ENCODE measurements at places on chromosomes 3 and 15.

GRCh38 chr15:78930577-78931388 is 14.1 kb downstream of the CTSH start:
- no peak for DNase-seq

GRCh38 chr15:65038836-65039235 is 6.4 kb upstream of the SLC51B start:
- DNase-seq, result no peak

DNA sequence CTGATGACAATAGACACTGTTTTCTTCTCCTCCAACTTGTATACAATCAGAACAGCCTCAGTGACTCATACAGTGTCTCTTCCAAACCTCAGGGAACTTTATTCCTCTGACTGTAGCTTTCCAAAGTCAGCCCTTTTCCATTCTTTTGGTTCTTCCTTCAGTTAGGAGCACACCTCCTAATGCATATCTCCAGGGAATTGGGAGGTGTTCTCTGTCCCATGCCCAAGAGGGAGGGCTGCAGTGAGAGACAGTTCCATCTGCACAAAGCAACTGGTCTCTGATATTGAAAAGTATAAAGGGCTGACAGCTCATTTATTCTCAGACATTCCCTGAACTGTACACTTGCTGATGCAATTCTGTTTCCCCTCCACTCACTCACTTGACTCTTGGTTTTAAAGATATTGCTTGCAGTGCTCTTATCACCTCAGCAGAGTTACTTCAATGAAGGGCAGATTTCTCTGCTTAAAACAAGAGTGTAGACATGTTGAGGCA is 337.8 kb upstream of the TBC1D5 start:
- no peak for DNase-seq

DNA sequence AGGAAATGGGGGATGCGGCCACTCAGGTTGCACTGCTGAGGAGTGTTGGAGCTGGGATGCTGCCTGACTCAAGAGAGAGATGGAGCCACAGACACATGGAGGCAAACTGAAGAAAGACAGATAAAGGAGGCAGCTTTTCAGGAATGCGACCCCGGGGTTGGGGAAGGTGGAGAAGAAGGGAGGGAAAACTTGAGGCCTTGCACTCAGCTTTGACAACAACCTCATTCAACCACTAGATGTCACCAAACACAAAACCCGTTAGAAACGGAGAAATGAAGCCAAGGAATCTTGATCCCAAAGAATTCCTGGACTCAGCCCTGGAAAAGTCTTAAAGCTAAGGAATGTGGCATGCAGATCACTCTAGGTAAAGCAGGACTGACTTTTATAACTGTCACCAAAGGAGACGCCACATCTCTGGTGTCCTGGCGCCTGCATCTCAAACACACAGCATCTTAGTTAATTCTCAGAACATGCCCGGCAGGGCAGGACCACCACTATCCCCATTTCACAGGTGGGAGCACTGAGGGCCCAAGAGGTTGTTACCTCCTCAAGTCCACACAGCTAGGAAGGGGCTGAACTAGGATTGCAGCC is 59.6 kb upstream of the LMCD1 start:
- DNase-seq, result no peak

- DNase-seq, result no peak
Observed at GRCh38 chr15:32867313-32867626, 149.5 kb downstream of the GREM1 start.

DNA sequence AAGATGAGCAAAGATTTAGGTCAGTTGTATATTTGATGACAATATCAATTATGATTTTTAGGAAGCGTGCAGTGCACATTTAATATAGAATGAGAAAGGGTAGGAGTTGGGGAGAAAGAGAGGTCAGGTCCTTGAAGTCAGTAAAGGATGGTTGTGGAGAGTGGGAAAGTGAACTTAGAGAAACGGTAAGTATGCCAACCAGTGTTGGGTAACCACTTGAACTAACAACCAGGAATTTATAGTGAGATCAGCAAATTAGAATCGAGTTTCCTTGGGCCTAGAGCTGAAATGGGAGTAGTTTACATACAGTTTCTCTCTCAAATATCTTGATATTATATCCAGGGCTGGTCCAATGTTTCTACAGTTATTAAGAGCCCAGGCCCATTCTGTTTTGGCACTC is 188.5 kb upstream of the RBMS3 start:
- DNase-seq, result no peak

DNA sequence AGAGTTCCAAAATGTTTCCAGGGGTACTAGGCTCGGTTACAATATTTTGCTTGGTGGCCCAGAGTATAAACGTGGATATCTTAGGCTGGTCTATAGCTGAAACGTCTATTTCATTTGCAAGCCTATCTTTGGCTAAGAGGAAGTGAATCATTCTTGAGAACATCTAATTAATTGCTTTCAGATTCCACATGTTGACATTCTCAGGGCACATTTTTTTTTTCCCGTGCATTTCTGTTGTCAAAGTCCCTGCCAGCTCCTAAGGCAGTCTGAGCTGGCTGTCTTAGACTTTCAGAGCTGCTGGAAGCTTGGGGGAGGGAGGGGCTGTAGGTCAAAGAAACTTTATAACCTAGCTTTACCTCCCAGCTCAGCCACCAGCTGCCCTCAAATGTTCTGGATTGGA is 23.2 kb upstream of the LAMP3 start:
- DNase-seq, result no peak

- DNase-seq, result no peak
Observed at GRCh38 chr15:58517252-58517681, 85.5 kb downstream of the LIPC start.

GRCh38 chr15:35540021-35540420 is 5.9 kb downstream of the DPH6 start:
- DNase-seq, result no peak

GRCh38 chr15:72135719-72136118 is 17.5 kb downstream of the SENP8 start:
- DNase-seq, result no peak

GRCh38 chr15:51884517-51885236 is 55.2 kb downstream of the TMOD3 start:
- DNase-seq, result no peak

DNA sequence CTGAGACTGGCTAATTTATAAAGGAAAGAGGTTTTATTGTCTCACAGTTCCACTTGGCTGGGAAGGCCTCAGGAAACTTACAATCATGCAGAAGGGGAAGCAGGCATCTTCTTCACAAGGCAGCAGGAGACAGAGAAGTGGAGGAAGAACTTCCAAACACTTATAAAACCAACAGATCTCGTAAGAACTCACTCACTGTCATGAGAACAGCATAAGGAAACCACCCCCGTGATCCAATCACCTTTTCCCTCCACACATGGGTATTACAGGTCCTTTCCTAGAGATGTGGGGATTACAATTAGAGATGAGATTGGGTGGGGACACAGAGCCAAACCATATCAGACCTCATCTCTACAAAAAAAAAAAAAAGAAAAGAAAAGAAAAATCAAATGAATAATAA is 25.7 kb downstream of the CGGBP1 start:
- no peak for DNase-seq

- DNase-seq, result no peak
Observed at GRCh38 chr3:104291437-104291851, 1075.3 kb upstream of the ALCAM start.

DNA sequence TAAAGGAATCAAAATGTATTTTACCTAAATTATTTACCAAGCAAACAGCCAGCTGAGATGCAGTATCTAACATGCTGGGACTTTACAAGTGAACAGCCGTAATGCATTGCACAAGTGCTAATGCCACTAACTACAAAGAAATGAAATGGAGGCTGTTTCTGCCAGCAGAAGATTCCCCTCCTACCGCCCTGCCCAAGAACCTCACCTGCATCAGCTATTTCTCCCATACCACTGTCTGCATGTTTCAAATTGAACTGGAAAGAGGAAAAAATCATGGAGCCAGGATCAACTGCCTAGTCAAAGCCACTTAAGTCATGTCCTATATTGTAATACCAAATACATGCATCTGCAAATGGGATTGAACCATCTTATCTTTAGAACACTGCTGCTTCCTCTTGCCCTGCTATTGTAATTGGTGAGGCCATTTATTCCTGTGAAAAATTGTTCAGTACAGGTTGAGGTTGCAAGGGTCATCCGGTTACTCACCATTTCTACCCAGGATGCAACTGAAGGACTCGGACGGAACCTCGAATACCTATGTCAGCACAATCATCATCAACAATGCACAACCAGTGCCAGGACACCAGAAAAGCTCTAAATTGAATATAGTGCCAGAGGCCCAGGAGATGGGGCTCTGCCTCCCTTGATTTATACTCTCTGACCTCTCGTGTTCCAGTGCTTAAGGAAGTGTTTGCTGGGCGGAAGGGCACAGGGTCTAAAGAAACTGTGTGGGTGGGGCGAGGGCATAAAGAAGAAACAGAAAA is 27.5 kb downstream of the ANXA2 start:
- no peak for DNase-seq

- DNase-seq, result no peak
Observed at GRCh38 chr15:20340931-20341661, 200.5 kb downstream of the GOLGA6L6 start.

DNA sequence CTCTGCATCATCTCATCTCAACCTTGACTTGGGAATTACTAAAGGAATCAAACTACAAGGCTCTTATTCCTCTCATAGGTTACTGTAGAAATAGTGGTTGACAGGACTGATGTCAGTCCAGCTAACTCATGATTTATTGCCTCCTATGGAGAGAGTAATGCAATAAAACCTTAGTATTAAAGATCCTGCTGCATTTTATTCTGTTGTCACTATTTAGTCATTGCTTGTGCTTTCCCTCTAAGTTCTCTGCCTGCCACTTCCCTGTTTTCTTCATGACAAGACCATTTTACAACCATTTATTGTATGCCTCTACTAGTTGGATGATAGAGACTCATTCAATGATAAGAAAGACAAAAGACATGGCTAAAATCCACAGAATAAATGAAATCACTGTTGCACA is 134.1 kb upstream of the GRM7 start:
- no peak for DNase-seq

GRCh38 chr3:167843481-167843880 is 108.0 kb downstream of the SERPINI1 start:
- DNase-seq, result no peak
